ENCODE measurements at places on chromosomes 3 and 15. TPM values are rescaled to one million over a fixed set of nuclear protein-coding genes. Genes with fewer than 3 reads are reported as not detected.

DNA sequence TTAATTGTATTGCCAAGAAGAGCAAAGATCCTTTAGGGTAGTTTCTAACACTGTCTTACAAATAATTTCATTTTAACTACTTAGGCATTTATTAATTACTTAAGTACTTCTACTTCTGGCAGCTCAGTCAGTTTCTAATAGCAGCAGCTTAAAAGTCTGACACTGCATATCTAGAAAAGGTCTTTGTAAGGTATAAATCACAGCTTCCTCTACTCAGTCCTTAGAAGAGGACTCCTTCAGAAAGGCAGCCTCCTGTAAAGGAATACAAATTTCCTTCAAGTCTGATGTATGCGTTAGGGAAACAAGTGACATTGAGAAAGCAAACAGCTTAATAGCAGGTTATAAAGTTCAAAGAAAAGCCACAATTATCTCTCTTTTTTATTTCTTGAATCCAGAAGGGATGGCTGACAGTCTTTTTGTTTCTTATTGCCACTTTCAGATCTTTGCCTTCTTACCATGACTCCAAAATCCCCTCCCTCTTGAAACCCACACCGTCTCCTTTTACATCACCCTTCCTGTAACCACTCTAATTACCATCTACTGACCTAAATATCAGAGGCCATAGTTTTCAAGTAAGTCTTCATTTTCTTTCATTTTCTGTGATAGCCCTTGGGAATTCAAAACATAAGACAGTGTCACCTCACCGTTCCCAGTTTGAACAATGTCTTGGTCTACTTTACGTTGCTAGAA is 109.5 kb downstream of the CGGBP1 start:
- no peak for DNase-seq

DNA sequence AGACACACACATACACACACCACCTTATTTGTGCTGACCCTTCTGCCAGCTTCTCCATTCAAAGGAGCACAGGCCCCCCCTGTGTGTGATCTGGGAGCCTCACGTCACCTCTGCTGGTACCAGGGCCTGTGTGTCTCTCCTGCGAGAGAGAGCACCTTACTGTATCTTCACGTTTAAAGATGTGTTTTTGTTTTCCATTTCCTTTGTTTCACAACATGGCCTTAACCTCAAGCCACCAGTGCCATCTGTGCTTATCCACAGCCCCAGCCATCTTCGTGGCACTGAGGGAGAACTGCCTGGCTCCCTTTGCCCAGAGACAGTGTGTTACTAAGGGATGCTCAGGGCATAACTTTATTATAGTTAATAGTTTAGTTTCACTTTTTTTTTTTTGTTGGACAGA is 52.3 kb downstream of the ABHD2 start:
- DNase-seq = no peak

GRCh38 chr3:66377800-66378199 is 123.0 kb downstream of the LRIG1 start:
- DNase-seq = no peak

DNA sequence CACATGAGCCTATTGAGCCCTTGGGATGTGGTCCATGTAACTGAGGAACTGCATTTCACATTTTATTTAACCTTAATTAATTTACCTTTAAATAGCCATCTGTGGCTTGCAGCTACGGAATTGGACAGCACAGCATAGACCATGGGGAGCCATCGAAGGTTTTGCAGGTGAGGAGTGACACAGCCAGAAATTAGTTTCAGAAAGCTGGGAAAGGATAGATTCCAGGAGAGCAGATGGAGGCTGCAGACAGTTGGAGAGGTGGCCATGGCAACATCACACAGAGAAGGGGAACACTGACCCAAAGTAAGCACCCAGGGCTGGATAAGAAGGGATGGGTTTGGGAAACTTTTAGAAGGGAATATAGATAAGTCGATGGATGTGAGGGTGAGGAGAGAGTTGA is 100.1 kb upstream of the SLC6A11 start:
- no peak for DNase-seq

DNA sequence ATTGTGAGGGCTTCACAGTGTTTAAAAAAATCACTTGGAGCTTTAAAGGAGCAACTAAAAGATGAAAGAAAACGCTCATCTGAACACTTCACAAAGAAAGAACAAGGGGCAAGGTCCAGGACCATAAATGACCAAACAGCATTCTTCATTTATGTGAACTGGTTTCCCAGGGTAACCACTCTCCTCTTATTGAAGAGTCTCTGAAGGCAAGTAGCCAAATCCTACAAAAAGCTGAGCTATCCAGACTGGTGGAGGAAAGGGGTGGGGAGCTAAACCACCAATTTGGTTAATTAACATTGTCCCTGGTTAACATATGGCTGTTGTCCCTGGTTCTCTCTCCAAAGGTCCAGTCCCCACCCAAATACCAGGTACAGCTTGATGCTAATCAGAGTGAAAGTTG is 58.1 kb downstream of the OSBPL10 start:
- no peak for DNase-seq

- no peak for DNase-seq
These were observed 637.9 kb downstream of the NLGN1 start for GRCh38 chr3:174035328-174035886.

GFM1 gene
- 56.4 TPM for total RNA-seq

SOX14 gene
- not detected for total RNA-seq

ZMYND10 gene
- 0.64 TPM for total RNA-seq

- no peak for DNase-seq
These were observed 302.1 kb upstream of the SGO1 start for GRCh38 chr3:20488151-20488550.

Data from activated B cell treated with CpG ODN at 0.5 μM for 24 hours (primary cell).